Ovary (tissue), 10 donors: ENCODE measurements at places on chromosomes 5 and 9. TPM values are rescaled to one million over a fixed set of nuclear protein-coding genes. Genes with fewer than 3 reads are reported as not detected.

Gene CDKN2B
- total RNA-seq, result 1.7 TPM

Gene CDH9
- total RNA-seq, result not detected

Gene NRG2
- 9.4 TPM for total RNA-seq

Gene SPATA31D4
- total RNA-seq, result not detected

Gene SLC1A3
- 54.8 TPM for total RNA-seq

Gene NTNG2
- total RNA-seq, result 0.12 TPM

Gene SMIM33
- not detected for total RNA-seq

Gene FBXW11
- 53.0 TPM for total RNA-seq

Gene CHSY3
- 0.67 TPM for total RNA-seq

Gene PWWP2A
- 27.9 TPM for total RNA-seq

Gene SLC28A3
- 0.20 TPM for total RNA-seq

Gene FCN2
- 0.25 TPM for total RNA-seq

Gene ADAMTS12
- 4.5 TPM for total RNA-seq

Gene IFNB1
- not detected for total RNA-seq

Gene SLC25A2
- not detected for total RNA-seq

Gene ARSI
- 1.4 TPM for total RNA-seq

Gene HNRNPK
- 565 TPM for total RNA-seq

Gene PRSS3
- not detected for total RNA-seq

Gene IRF1
- 31.1 TPM for total RNA-seq

Gene PIP5KL1
- 1.9 TPM for total RNA-seq

Gene LRRC19
- not detected for total RNA-seq

Gene CDKN2A
- 0.65 TPM for total RNA-seq

Gene F2R
- total RNA-seq, result 4.3 TPM

Gene GMCL2
- not detected for total RNA-seq

Gene CTXN3
- total RNA-seq, result not detected

Gene HRH2
- total RNA-seq, result 2.2 TPM

Gene FOXD4L3
- total RNA-seq, result not detected

Gene OBP2B
- not detected for total RNA-seq

Gene GALT
- total RNA-seq, result 52.3 TPM

Gene ALDH1A1
- 183 TPM for total RNA-seq

Gene FAM153A
- total RNA-seq, result 5.1 TPM

Gene CARD9
- 1.3 TPM for total RNA-seq

Gene COL15A1
- 72.0 TPM for total RNA-seq

Gene PCDHA1
- total RNA-seq, result not detected

Gene GABRA6
- not detected for total RNA-seq

Gene ABLIM3
- 1.7 TPM for total RNA-seq

Gene IL9
- not detected for total RNA-seq

Gene IRGM
- total RNA-seq, result not detected

Gene MAMDC4
- 6.1 TPM for total RNA-seq

Gene C5orf58
- not detected for total RNA-seq
